Foreskin keratinocyte (primary cell): ENCODE measurements at places on chromosomes 7 and 10.

- DNase-seq = no peak
These were observed 136.2 kb upstream of the ADAM12 start for GRCh38 chr10:126524526-126524925.

DNA sequence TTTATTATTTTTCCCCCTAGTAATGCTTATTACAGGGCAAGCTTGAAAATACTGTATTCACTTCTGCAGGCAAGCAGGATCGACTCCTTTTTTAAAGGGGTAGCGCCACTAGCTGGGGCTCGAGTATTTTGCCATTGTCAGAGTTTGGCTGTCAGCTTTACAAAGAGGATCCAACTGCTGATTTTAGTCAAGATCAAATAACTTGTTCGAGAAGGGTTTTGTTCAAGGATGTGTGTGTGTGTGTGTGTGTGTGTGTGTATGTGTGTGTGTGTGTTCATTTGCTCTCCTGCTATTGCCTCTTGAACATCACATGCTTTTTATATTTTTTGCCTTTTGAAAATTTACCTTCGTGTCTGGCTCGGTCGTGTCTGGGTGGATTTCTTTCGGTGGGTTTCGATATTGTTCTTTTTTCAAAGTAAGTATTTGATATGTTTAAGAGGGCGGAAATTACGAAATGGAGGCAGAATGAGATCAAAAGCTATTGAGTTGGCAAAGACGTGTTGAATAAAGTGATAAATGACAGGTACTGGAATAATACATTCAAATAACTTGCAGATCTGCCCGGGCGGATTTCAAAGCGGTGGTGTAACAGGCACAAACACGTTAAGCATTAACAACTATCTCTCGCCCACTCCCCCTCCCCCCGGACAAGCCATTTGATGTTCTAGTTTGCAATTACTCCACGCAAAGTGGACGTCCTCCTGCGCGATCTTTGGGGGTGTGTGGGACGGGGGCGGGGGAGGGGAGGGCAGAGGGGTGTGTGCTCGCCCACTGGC, 1.1 kb downstream of the ARID5B start:
- DNase-seq = peak; percentile 82

DNA sequence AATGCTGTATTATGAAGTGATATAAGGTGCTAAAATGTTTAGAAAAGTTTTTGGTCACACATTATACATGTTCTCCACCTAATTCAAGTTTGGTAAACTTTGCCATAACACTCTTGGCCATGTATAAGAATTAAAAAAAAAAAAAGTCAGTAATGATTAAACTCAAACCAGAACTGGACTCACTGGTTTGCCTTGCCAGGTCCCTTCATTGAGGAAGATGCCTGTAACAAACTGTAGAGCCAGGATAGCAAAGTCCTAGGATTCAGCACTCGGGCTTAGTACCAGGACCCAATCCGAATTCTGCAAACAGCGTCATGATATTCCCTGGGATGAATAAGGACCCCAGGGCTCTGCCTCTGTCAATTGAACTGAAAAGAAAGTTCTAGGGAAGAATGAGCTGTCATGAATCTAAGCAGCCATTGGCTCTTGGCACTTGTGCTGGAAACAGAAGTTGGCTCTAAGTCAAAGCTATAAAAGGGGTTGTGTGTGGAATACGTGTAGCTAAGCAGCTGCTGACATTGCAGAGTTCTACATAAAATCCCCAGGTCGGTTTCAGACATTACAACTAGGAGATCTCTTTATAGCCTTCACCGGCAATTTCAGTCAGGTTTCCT, 216.9 kb downstream of the C7orf25 start:
- DNase-seq = peak; percentile 31

DNA sequence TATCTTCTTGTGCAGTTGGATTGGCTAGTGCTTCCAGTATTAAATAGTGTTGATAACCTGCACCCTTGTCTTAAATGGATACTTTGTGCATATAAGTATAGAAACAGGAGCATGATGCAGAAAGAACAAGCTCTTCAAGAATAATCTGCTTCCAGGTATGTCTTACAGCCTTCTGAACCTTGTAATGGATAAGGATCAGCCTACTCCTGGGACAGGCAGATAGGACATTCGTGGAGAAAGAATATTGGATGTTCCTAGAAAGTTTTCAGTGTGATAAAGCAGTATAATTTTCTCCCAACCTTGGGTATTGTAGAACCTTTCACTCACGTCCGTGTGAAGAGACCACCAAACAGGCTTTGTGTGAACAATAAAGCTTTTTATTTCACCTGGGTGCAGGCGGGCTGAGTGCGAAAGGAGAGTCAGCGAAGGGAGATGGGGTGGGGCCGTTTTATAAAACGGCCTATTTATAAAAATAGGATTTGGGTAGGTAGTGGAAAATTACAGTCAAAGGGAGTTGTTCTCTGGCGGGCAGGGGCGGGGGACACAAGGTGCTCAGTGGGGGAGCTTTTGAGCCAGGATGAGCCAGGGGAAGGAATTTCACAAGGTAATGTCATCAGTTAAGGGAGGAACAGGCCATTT, 27.2 kb downstream of the C1GALT1 start:
- DNase-seq = no peak

DNA sequence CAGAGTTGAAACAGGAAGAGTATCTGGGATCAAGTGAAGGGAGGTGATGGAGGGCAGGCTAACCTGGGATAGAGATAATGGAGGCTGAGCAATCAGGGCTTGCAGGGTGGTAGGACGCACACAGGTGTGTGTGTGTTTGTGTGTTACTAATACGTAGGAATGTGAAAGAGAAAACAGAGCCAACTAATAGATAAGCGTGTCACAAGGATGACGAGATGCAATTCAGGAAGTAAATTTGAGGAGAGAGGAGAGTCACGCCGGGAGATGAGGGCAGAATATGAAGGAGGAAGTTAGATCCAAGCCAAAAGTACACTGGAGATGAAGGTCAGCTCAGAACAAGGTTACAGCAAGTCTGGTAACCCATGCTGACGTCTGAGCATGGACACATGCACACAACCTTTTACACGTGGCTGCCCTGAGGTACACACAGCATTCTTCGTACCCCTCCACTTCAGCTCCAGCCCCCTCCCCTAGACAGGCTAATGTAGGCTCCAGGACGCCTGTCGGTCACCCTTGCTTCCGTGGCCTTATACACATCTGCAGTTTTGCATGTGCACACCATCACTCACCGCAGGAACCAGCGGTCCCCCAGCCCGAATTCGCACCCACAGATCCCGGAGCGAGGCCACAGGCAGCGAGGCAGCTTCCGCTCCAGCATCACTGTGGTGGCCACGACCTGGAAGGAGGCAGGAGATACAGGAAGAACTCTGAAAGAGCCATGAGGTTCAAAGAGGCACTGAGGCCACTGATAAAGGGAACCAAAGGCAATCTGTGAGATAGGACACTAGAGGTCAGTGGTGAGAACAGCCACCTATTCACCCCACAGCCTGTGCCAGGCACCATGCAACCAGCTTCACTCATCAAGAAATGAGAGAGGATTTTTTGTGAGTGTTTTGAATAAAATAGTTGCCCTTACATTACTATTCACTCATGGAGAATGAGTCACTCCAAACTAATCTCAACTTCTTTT, 23.7 kb upstream of the TRPV6 start:
- DNase-seq = no peak

DNA sequence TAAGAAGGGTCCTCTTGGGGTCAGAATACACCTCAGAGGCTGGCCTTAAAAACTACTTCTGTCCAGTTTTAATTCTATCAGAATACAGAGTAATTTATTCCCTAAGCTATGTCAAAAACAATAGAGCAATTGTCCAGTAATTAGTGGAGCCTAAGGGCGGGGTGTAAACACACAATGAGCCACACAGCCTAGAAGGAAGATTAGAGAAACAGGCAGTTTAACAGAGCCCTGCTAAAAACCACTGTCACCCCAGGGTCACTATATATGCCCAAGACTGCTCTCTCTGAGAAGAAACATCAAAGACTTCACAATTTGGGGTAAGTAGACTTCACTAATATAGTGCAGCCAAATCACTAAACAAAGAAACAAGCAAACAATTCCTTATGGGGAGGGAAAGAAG, 27.2 kb upstream of the WNT2 start:
- DNase-seq = no peak

DNA sequence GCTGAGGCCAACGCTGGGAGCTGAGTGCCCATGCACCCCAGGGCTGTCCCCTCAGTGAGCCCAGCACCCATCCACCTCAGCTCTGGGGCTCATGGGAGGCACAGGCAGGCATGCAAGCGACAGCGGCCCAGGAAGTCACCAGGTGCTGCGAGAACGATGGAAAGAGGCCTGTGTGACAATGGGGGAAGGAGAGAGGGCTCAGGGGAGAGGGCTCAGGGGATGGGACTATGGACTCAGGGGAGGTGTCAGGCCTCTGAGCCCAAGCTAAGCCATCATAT, 292.5 kb downstream of the WDR37 start:
- no peak for DNase-seq

DNA sequence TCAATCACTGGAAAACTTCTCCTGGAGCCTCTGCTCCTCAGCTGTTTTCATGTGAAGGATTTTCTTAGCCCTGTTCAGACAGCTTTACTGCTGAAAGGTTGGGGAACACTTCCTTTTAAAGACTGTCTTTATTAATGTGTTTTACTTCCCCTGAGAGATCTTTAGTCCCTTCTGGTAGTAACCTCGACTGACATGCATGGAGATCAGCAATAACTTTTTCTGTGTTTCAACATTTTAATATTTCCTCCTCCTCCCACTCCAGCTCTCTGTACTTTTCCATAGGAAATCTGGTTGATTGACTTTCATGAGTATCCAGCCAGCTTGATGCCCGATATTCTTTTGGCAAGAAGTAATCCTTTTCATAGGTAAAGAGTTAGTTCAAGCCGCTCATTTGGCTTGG, 62.7 kb upstream of the STRIP2 start:
- DNase-seq = no peak
